Activated CD4-positive, alpha-beta T cell treated with anti-CD3 and anti-CD28 coated beads for 4 hours (primary cell): ENCODE measurements at places on chromosomes 5 and 9.

DNA sequence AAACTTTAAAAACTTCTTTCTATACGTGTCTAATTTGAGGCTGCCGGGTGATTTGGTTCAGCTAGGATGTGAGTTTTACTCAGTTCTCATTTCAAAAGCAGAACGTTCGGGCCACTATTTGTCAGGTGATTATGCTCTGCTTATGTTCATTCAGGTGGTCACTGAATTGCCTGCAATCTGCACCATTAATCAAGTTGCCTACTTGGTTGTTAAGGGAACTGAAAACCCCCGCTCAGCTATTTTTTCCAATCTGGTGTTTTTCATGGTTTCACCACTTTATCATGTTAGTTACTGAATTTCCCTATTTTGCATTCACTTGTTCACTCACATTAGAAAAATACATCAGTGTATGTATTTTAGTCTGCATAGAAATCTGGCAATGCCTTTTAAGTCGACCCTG is 523.0 kb downstream of the CSNK1G3 start:
- no peak for DNase-seq

- DNase-seq, result no peak
Measured at GRCh38 chr5:103435136-103435889, 127.3 kb downstream of the NUDT12 start.

GRCh38 chr9:93699650-93700049 is 123.3 kb downstream of the PHF2 start:
- DNase-seq, result no peak

DNA sequence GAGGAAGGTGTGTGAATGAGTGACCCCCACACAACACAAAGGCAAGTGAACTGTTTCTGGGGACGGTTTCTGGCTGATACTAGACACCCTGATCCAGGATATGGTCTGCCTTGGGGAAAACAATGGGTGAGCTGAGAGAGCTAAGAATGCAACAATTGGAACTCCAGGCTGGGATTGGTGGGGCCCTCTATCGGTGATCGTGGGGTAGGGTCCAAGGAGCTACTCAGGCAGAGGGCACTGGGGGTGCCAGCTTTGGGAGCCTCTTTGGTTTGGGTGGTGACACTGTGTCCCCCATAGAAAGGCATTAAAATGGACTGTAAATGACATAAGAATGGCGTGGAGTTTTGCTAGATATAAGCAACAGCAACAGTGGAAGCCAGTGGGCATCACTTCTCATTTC is 439.1 kb downstream of the DMAC1 start:
- no peak for DNase-seq
